ENCODE measurements at places on chromosomes 12 and 14.

DNA sequence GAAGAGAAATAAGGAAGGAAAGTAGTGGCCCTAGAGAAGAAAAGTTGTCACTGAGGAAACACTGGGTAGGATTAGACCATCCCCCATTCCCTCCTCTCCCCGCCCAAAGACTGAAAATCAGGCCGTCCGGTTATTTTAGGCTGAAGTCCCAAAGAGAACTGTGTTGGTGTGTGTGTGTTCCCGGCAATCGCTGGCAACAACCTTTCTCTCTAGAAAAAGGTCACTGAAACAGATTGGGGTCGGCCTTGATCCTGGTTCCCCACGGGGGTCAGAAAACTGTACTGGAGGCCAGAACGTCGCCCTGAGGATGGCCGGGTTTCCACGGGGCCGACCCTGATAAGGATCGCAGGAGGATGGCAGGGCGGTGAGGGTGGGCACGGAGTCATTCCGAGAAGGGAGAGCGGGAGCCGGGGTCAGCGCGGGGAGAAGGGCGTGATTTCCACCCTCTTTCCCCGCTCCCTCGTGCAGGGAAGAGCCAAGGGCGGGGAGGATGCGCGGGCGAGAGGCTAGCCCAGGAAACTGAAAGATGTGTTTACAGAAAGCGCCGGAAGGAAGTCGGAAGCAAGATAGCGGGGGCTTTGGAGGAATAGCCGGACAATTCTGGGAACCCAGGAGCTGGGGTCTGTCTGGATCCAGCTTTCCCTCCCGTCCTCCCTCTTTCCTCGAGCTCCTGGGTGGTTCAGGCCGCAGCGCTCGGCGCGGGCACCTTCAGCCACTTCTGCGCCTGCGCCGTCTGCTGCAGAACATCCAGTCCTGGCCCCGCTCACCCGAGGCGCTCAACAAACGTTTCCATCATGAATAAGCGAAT lies 25.3 kb upstream of the SPTLC2 start:
- DNase-seq = peak; percentile 78

DNA sequence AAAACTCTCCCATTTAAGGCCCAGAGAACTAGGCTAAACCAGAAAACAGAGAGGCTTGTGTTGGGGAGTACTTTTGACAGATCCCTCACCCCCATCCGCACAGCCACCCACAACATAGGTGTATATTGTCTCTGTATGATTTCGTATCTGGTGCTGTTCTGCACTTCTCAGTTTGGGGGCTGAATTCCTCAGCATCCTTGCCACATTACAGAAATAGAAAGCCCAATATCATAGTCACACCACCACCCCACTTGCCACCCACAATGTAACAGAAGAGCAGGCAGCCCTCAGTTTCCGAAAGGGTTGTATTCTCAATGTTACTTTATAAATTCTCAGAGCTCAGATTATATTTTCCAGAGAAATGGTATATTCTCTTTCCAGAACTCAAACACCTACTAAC lies 950.9 kb downstream of the DIO2 start:
- no peak for DNase-seq

- no peak for DNase-seq
These were observed 65.9 kb downstream of the DCAF5 start for GRCh38 chr14:69087061-69087461.

GRCh38 chr14:72443991-72444441 lies 449.9 kb downstream of the DPF3 start:
- no peak for DNase-seq

GRCh38 chr14:55139696-55140509 lies 10.9 kb downstream of the LGALS3 start:
- no peak for DNase-seq

DNA sequence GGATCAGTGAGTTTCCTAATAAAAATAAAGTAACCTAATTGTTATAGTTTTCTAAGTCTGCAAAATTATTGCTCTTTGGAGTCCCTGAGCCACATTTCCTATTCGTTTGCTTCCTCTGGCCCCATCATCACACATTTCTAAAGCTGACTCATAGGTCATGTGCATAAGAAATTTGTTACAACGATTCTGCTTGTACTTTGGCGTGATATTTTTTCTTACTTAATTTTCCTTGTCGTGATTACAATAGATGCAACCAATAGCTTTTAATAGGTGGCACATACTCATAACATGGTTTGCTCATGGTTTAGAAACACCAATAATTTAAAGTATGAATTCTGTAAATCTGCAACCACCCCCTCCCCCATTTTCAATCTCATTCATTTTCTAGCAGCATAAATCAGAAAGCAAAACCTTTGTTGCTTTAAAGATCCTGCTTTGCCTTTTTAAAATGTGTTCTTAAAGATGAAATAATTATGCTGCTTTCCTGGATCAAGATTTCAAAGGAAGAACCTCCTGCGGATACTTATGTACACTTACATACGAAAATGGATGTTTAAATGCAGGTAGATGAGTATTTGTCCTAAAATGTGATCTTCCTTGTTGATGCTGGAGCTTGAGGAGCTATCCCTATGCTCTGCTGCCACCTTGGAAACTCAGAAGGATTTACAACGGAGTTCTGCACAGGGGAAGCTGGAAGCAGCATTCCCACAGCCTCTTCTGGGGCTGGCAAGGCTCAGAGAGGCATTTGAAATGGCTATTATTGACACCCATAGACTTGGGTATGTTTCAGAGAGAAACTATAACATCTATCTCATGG lies 1.7 kb upstream of the FLRT2 start:
- peak; percentile 19 for DNase-seq

DNA sequence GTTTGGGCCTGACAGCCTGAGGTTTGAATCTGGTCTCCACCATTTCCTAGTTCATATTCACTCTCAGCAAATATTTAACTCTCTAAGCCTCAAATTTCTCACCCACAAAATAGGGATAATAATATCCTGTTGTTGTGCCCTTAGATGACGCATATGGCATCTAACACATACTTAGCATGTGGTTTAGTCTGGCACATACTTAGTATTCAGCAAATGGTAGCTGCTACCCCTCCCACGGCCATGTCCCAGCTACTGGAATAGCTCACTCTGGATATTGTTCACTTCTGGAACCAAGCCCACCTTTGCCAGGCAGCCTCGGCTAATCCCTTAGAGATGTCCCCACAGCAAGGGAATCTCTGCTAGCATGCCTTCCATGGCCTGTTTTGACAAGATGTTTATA lies 53.3 kb downstream of the BICD1 start:
- DNase-seq = no peak

DNA sequence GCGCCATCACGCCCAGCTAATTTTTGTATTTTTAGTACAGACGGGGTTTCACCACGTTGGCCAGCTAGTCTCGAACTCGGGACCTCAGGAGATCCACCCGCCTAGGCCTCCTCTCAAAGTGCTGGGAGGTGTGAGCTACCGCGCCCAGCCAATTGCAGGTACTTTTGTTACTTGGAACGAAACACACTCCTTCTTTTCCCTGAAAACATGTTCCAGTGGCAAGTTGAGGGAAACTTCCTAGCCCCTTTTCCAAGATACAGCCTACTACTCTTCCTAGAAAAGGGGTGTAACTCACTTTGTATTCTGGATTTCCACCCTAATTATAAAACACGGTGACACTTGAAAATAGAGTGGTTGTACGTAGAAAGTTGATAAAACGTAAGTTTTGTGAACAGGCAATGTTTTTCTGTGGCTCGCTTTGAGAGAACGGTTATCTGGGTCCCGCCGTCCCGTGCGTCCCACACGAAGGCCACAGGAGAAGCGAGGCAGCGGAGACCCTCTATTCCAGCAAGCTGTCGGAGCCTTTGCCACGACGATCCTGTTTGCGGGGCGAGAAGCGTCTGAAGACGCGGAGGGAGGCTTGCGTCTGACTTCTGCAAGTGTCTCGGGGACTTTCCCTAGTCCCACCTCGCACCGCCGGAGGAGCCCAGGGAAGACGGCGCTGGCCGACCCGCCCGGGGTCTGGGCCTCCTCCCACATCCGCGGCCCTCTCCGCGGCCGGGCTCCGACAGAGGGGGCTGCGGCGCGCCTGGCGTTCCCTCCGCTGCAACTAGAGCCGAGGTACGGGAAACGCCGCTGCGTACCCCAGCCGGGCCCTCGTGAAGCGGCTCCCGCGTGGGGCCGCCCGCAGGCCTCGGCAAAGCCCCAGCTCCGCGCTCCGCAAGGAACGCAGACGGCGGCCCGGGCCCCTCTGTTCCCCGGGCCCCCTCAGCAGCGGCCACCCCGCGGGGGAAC lies 745 bp downstream of the CDCA4 start:
- peak; percentile 37 for DNase-seq

GRCh38 chr12:1906579-1906978 lies 11.9 kb downstream of the CACNA2D4 start:
- DNase-seq = peak; percentile 7

GRCh38 chr12:32285489-32285888 lies 113.9 kb upstream of the FGD4 start:
- DNase-seq = no peak

DNA sequence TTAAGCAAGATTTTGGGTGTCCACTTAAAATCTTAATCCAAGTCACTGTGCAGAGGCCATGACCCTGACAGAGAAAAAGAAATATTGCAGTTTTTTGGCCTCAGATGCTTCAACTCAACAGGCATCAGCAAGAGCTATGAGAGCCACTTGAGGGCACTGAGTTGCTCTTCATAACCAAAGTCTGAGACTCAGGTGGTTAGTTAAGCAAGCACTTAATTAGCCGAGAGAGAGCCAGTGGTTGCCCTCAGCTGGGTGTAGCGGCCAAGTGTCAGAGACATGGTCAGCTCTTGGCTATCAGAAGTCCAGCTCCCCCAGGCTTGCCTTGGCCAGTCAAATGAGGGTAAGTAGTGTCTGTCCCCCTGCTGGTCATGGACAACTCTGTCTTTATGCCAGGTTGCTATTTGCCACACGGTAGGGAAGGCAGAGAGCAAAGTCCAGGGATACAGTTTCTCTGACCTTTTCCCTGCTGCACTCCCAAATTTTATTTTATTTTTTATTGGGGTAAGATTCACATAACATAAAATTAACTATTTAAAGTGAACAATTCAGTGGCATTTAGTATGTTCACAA lies 9.0 kb upstream of the KRT71 start:
- no peak for DNase-seq

DNA sequence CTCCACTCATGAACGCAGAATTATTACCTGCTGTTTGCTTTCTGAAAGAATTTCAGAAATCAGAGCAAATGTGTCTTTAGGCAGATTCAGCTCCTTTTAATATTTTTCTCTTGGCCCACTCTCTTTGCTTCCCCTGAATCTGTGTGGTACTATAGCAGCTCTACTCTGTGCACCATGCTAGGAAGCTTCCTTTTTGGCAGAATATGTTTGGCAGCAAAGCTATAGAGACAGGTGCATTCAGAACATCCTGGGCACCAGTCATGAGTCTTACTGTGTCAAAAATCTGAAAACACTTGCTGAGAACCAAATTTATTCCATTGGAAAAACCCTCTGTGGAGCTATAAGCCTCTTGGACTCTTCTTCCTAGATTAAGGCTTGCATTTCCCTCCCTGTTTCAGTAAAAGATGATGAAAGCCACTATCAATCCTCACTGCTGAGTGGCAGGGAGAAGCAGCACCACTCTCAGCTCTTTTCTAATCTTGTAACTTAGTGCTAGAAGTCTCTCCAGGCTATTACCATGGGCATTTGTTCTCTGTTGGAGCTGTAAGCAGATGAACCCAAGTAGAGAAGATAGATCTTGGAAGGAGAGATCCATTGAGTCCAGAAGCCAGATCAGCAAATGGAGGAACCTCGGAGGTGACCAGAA lies 18.2 kb downstream of the CIPC start:
- no peak for DNase-seq

DNA sequence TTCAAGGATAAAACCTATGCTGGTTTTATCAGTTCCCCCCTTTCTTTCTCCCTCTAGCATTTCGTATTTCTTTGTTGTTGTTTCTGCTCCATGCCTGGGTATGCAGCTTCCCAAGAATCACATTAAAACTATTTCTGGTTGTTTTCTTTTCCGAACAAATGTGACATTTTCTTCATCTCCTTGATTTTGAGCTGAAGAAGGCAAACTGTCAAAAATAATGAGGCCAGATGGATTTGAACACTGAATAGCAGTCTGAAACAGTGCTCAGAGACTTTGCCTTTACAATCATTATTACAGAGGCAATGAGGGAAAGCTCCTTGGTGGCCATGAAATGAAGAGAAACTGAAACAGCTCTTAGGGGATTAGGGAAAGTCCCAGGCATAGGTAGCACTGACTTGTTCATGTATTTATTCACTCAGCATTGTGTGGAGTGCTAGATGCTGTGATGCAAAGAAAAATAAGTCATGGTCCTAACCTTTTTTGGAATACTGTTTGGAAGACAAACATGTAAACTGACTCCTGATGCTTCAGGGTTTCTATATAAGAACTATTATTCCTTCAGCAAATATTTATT lies 319.5 kb downstream of the FUT8 start:
- no peak for DNase-seq

GRCh38 chr12:116937640-116938039 lies 26.9 kb downstream of the FBXW8 start:
- no peak for DNase-seq

- DNase-seq = no peak
These were observed 36.1 kb upstream of the CRY1 start for GRCh38 chr12:107129315-107129930.

DNA sequence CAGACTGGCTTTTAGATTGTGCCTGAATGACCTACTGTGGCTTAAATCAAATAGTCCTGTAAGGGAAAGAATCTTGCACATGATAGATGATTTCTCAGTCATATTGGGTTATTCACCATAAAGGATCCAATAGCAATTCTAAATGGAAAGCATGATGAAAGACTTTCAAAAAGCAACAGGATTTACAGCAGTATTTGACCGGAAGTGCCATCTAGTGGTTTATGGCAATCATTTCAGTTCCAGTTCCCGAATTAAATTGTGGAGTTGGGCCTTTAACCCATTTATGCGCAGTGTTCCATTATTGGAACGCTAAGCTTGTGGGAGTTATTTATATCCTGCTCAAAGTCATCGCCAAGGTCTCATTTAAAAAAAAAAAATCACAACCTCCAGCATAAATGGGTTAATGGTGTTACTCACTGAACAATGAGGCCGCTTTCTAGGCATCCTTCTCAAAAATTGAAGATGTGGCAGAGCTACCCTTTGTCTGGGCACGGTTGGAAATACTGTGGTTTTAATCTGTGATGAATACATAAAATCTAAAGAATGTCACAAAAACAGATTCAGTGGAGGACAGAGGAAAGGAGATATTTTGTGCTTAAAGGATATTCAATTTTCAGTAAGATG lies 60.8 kb upstream of the REP15 start:
- no peak for DNase-seq

GRCh38 chr14:33964599-33965317 lies 13.9 kb upstream of the EGLN3 start:
- DNase-seq = no peak

GRCh38 chr12:50517421-50518048 lies 12.8 kb downstream of the DIP2B start:
- no peak for DNase-seq

GRCh38 chr14:24071144-24071697 lies at the start of gene CPNE6:
TSS of gene CPNE6 (plus strand) at chr14:24071562. CDS start at chr14:24072937, 1,375 bp downstream.
- no peak for DNase-seq

- no peak for DNase-seq
These were observed 18.0 kb downstream of the MAP1LC3B2 start for GRCh38 chr12:116577154-116577561.

DNA sequence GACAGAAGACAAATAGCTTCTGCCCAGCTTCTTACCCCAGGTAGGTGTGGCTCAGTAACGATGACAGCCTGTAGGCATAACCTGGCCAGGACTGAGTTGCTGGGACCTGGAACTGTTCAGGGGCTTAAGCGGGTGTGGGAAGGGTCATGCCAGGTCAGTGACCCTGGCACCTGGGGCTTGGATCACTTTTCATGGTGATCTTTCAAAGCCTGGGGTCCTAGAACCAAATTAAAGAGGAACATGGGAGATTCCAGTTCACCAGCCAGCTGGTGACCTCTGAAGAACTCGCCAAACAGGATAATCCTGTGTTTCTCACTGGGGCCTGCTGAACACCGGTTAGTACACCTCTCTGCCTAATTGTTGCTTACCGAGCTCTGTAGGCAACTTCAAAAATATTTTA lies 102.6 kb upstream of the LMNTD1 start:
- DNase-seq = no peak
